Vagina (tissue), 2 donors: ENCODE measurements at places on chromosomes 7 and 10.
A peak's percentile ranks its signal among the peaks of the same experiment; 100 is the strongest.

- peaks cover 18% of the 10 kb centered on the region for H3K36me3 ChIP-seq
- no peak overlapping the region for H3K4me3 ChIP-seq
- H3K27ac ChIP-seq, result peak overlapping the region; percentile 95
- H3K4me1 ChIP-seq, result peaks cover 60% of the 10 kb centered on the region
Observed at GRCh38 chr7:837001-837400, 4.7 kb downstream of the SUN1 start.

GRCh38 chr7:18117482-18117881 is 89.8 kb upstream of the PRPS1L1 start:
- no peak overlapping the region for H3K4me3 ChIP-seq
- H3K27me3 ChIP-seq, result no peaks in the 10 kb centered on the region
- H3K4me1 ChIP-seq, result peaks cover 4% of the 10 kb centered on the region
- DNase-seq, result no peak
- H3K27ac ChIP-seq, result no peak overlapping the region
- H3K36me3 ChIP-seq, result no peaks in the 10 kb centered on the region

DNA sequence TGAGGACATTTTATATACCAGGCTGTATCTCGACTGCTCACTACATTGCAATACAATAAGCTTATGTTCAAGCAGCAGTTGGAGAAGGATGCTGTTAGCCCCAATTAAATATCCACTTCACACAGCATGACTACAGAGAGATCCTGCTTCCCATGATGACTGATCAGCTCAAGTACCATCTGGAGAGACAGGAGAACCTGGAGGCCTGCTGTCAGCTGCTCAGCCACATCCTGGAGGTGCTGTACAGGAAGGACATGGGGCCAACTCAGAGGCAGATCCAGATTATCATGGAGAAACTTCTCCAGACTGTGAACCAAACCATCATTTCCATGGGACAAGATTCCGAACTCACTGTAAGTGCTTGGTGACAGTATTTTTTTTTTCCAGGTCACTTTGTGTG is 22.5 kb downstream of the RNF133 start:
- H3K4me3 ChIP-seq, result no peak overlapping the region
- H3K27me3 ChIP-seq, result no peaks in the 10 kb centered on the region
- no peak overlapping the region for H3K27ac ChIP-seq
- H3K36me3 ChIP-seq, result no peaks in the 10 kb centered on the region
- H3K4me1 ChIP-seq, result peaks cover 16% of the 10 kb centered on the region

DNA sequence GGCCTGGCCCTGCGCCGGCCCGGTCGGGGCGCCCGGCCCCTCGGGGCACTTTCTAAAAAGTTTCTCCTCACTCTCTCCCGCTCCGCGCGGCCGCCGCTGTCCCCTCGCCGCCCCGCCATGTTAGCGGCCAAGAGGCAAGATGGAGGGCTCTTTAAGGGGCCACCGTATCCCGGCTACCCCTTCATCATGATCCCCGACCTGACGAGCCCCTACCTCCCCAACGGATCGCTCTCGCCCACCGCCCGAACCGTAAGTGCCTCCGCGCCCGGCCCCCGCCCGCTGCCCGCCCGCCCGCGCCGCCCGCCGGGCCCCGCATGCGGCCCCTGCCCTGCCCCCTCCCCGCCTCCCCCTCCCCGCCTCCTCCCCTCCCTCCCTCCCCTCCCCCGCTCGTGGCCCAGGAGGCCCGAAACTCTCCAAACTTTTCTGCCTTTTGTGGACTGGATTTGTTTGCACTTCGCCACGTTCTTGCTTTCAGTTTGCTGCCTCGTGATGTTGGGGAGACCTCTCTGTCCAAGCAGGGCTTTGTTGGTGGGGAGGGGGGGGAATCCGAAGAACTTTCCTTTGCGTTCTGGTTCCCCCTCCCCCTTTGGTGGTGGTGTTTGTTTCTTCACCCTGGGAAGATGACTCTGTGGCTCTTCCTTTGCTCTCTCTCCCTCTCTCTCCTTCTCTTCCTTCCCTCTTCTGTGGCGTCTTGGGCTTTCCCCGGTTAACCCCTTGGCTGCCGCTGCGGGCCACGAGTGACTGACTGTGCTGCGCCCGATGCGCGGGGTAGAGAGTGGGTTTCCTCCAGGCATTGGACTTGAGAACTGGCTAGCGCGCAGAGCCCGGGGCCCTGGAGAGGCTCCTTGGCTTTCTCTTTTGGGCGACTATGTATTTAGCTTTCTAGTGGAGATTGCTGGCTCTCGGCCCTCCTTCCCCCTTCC is 1.6 kb downstream of the TCF7L2 start:
- H3K4me1 ChIP-seq, result peaks cover 49% of the 10 kb centered on the region
- no peaks in the 10 kb centered on the region for H3K27me3 ChIP-seq
- no peak for DNase-seq
- peak overlapping the region; percentile 85 for H3K4me3 ChIP-seq
- H3K36me3 ChIP-seq, result no peaks in the 10 kb centered on the region

DNA sequence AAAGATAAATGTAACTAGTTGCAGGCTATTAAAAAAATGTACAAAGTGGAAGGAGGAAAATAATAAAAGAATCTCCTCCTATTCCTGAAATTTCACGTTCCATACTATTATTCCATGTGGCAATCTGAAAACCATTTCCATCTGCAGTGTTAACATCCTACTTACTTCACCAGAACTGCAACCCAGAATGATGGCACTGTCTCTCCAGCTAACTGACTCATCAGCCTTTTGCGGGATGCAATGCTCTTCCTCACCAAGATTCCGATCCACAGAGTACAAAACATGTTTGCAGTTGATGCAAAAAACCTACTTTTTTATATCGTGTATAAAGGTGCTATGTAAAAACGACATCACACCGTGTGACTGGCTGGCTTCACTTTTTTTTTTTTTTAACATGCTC is 50.8 kb downstream of the ESYT2 start:
- H3K27me3 ChIP-seq, result no peaks in the 10 kb centered on the region
- no peak overlapping the region for H3K27ac ChIP-seq
- H3K36me3 ChIP-seq, result no peaks in the 10 kb centered on the region
- H3K4me1 ChIP-seq, result peaks cover 12% of the 10 kb centered on the region

GRCh38 chr10:21173802-21174714 is 276.9 kb upstream of the NEBL start:
- peak overlapping the region; percentile 56 for H3K27ac ChIP-seq
- no peaks in the 10 kb centered on the region for H3K27me3 ChIP-seq

- H3K27ac ChIP-seq, result no peak overlapping the region
- no peak for DNase-seq
- no peaks in the 10 kb centered on the region for H3K27me3 ChIP-seq
- no peak overlapping the region for H3K4me3 ChIP-seq
Observed at GRCh38 chr7:82729172-82730030, 285.8 kb upstream of the CACNA2D1 start.

GRCh38 chr10:99888622-99889021 is 106.2 kb downstream of the ABCC2 start:
- H3K27ac ChIP-seq, result no peak overlapping the region
- no peaks in the 10 kb centered on the region for H3K27me3 ChIP-seq
- no peaks in the 10 kb centered on the region for H3K4me1 ChIP-seq
- DNase-seq, result no peak
- no peak overlapping the region for H3K4me3 ChIP-seq

GRCh38 chr10:30629653-30630052 is at the start of gene LYZL2:
Gene LYZL2, minus strand, starts transcription at chr10:30629753. Its CDS starts 2,838 bp downstream, at chr10:30626915.
- H3K27me3 ChIP-seq, result no peaks in the 10 kb centered on the region
- H3K27ac ChIP-seq, result no peak within 1 kb of the TSS
- no peaks in the 10 kb centered on the region for H3K4me1 ChIP-seq
- no peaks in the 10 kb centered on the region for H3K36me3 ChIP-seq

DNA sequence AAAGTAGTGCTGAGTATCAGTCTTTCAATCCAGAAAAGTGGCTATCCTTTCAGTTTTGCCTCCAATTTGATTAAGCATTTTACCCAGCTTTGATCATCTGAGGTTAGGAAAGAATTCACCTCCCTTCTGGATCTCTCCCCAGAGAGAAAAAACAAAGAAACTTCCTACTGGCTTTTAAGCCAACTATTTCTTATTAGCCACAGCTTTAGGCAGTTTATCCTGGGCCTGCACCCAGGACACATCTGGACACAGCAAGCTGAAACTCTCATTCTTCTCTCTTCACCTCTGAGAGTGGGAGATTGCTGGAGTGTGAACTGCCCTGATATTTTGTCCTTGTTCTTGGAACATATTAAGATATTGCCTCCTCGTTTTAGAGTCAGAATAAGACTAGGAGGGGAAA is 43.5 kb upstream of the LSM8 start:
- H3K4me3 ChIP-seq, result no peak overlapping the region
- H3K4me1 ChIP-seq, result no peaks in the 10 kb centered on the region
- no peak overlapping the region for H3K27ac ChIP-seq
- no peak for DNase-seq

GRCh38 chr10:9140373-9140772 is 1085.9 kb downstream of the GATA3 start:
- H3K27me3 ChIP-seq, result no peaks in the 10 kb centered on the region
- H3K4me3 ChIP-seq, result no peak overlapping the region
- no peak for DNase-seq
- no peaks in the 10 kb centered on the region for H3K4me1 ChIP-seq

- no peak overlapping the region for H3K27ac ChIP-seq
- no peak overlapping the region for H3K4me3 ChIP-seq
- DNase-seq, result no peak
- no peaks in the 10 kb centered on the region for H3K36me3 ChIP-seq
Observed at GRCh38 chr10:6273351-6273750, 70.6 kb downstream of the PFKFB3 start.

DNA sequence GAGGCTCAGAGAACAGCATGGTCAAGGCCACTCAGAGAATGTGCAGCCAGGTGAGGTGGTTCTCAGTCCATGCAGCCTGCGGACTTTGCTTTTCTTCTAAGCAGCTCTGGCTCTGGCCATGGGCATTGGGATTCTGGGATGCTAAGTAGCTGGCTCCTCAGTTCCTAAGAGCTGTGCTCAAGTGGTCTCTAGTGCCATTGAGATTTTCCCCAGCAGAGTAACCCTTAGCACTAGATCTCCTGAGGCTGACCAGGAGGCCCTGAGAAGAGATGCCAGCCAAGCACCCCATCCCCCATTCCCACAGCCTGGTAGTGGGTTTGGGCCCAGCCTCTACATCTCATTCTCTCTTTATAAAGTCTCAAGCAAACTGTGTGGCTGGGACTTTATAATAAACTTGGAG is 77.1 kb downstream of the KCNMA1 start:
- H3K4me1 ChIP-seq, result peaks cover 5% of the 10 kb centered on the region
- H3K27ac ChIP-seq, result no peak overlapping the region
- no peaks in the 10 kb centered on the region for H3K36me3 ChIP-seq

- no peaks in the 10 kb centered on the region for H3K36me3 ChIP-seq
- H3K27ac ChIP-seq, result no peak overlapping the region
- H3K4me1 ChIP-seq, result no peaks in the 10 kb centered on the region
- H3K4me3 ChIP-seq, result no peak overlapping the region
- H3K27me3 ChIP-seq, result no peaks in the 10 kb centered on the region
Observed at GRCh38 chr7:77894574-77895091, 96.1 kb downstream of the PHTF2 start.

- H3K4me1 ChIP-seq, result no peaks in the 10 kb centered on the region
- DNase-seq, result no peak
Observed at GRCh38 chr10:43036481-43037428, 40.1 kb upstream of the RET start.

DNA sequence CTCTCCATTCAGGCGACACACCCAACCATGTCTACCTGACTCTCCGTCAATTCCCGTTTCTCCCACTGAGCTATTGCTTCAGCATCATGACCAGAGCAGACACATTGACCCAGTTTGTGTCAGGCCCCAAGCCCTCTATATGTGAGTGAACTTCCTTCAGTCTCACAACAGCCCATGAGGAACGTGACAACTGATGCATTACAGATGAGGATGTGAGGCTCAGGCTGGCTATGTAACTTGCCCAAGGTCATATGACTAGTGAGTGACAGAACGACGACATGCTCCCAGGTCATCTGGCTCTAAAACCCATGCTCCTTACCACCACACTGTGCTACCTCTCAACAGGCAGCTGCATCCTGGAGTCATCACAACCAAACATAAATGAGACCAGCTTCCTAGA is 3.7 kb downstream of the TMEM140 start:
- no peak for DNase-seq
- H3K4me1 ChIP-seq, result peaks cover 37% of the 10 kb centered on the region
- H3K36me3 ChIP-seq, result peaks cover 6% of the 10 kb centered on the region
- H3K4me3 ChIP-seq, result no peak overlapping the region
- peak overlapping the region; percentile 6 for H3K27ac ChIP-seq

- no peak overlapping the region for H3K4me3 ChIP-seq
- no peaks in the 10 kb centered on the region for H3K36me3 ChIP-seq
- no peak for DNase-seq
- H3K27me3 ChIP-seq, result no peaks in the 10 kb centered on the region
Observed at GRCh38 chr10:18822156-18822555, 162.9 kb downstream of the ARL5B start.

- no peaks in the 10 kb centered on the region for H3K36me3 ChIP-seq
- H3K4me3 ChIP-seq, result no peak overlapping the region
- H3K4me1 ChIP-seq, result no peaks in the 10 kb centered on the region
- H3K27ac ChIP-seq, result no peak overlapping the region
- H3K27me3 ChIP-seq, result no peaks in the 10 kb centered on the region
Observed at GRCh38 chr7:143126146-143126545, 5.7 kb upstream of the PIP start.

DNA sequence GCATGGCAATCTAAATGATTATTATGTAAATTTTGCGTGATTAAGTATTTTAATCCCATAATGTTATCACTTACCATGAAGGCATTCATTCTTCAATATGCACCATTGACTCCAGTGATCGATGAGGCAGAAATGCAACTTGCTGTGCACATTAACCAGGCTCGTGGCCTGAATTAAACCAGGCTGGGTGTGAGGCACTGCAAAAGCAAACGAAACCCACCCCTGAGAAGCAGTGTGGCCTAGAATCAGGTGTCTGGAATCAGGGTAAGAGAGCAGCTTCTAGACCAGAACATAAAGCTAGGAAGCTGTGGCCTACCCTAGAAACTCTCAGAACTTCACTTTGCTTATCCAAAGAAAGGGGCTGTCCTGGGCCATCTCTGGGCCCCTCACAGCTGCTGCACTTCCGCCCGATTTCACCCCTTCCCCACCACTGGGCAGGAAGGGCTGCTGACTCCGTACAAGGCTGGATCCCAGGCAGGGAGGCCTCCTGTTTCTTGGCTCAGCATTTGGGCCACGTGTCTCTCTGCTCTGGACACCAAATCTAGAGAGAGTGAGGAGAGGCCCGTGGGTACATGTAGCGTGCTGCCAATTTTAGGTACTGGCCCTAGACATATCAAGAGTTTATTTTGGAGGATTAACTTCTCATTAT is 4.4 kb downstream of the PTPRE start:
- no peak overlapping the region for H3K27ac ChIP-seq
- DNase-seq, result no peak
- H3K4me1 ChIP-seq, result peaks cover 16% of the 10 kb centered on the region
- no peaks in the 10 kb centered on the region for H3K36me3 ChIP-seq
- H3K4me3 ChIP-seq, result no peak overlapping the region
- H3K27me3 ChIP-seq, result no peaks in the 10 kb centered on the region

- H3K4me1 ChIP-seq, result peaks cover 48% of the 10 kb centered on the region
- DNase-seq, result no peak
- H3K36me3 ChIP-seq, result no peaks in the 10 kb centered on the region
- no peaks in the 10 kb centered on the region for H3K27me3 ChIP-seq
- H3K27ac ChIP-seq, result no peak overlapping the region
Observed at GRCh38 chr7:7568553-7568952, 1.9 kb downstream of the MIOS start.

- H3K36me3 ChIP-seq, result no peaks in the 10 kb centered on the region
- H3K4me3 ChIP-seq, result no peak overlapping the region
- H3K4me1 ChIP-seq, result no peaks in the 10 kb centered on the region
- DNase-seq, result no peak
- H3K27ac ChIP-seq, result no peak overlapping the region
- H3K27me3 ChIP-seq, result no peaks in the 10 kb centered on the region
Observed at GRCh38 chr10:112696592-112696991, 249.6 kb downstream of the VTI1A start.

GRCh38 chr7:128347647-128348097 is 4.0 kb upstream of the RBM28 start:
- DNase-seq, result no peak
- H3K36me3 ChIP-seq, result no peaks in the 10 kb centered on the region
- H3K27ac ChIP-seq, result no peak overlapping the region
- no peak overlapping the region for H3K4me3 ChIP-seq
- H3K4me1 ChIP-seq, result peaks cover 22% of the 10 kb centered on the region
- no peaks in the 10 kb centered on the region for H3K27me3 ChIP-seq
